ENCODE measurements at places on chromosomes 1 and 21.

DNA sequence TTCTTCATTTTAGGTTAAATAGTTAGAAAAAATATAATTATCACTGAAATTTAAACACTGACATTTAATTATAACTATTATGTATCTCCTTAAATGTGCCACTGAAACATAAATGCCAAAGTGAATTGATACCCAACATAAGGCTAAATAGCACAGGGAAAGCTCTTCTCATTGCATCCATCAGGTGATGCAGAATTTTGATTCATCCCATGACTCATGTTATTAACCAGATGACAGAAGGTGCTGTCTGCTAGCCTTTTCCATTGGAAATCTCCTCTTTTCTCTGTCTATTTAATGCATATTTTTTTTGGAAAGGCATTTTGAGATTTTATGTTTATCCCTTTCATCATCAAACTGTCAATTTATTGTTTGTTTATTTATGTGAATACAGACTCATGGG, 136.8 kb downstream of the KCNK2 start:
- DNase-seq: no peak

- no peak for DNase-seq
Observed at GRCh38 chr1:33402206-33402605, 28.7 kb downstream of the PHC2 start.

DNA sequence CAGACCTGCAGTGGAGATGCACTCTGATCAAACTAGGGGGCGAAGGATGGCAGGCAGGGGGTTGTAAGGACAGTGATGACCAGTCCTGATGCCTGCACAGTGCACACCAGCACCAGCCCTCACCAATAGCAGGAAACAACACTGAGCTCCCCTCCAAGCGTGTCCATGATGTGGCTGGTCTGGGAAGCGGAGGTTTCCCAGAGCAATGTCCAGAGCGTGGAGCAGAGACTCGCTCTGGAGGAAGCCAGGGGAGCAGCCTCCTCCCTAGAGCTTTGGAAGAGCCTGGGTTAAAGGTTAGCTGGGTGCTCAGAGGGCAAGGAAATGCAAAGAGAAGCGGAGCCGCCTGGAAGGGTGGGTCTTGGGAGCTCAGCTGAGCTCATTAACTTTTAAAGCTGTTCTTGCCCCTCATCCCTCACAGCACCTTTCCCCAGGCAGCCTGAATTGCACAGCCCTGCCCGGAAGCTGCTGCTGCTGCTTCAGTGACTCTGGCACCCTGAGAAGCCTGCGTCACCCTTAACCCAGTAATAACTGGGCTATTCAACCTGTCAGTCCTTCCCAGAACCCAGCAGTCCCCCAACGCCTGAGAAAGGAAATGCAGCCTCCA, 162.2 kb upstream of the RAB4A start:
- DNase-seq: no peak

DNA sequence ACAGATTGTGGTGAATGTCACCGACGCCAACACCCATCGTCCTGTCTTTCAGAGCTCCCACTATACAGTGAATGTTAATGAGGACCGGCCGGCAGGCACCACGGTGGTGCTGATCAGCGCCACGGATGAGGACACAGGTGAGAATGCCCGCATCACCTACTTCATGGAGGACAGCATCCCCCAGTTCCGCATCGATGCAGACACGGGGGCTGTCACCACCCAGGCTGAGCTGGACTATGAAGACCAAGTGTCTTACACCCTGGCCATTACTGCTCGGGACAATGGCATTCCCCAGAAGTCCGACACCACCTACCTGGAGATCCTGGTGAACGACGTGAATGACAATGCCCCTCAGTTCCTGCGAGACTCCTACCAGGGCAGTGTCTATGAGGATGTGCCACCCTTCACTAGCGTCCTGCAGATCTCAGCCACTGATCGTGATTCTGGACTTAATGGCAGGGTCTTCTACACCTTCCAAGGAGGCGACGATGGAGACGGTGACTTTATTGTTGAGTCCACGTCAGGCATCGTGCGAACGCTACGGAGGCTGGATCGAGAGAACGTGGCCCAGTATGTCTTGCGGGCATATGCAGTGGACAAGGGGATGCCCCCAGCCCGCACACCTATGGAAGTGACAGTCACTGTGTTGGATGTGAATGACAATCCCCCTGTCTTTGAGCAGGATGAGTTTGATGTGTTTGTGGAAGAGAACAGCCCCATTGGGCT, 3.0 kb downstream of the CELSR2 start:
- no peak for DNase-seq

- DNase-seq: no peak
Observed at GRCh38 chr1:45348966-45349677, 8.9 kb upstream of the MUTYH start.

- no peak for DNase-seq
Observed at GRCh38 chr1:94757931-94758330, 62.2 kb upstream of the SLC44A3 start.

GRCh38 chr1:62437273-62437940, 558 bp downstream of the USP1 start:
- peak; percentile 46 for DNase-seq

DNA sequence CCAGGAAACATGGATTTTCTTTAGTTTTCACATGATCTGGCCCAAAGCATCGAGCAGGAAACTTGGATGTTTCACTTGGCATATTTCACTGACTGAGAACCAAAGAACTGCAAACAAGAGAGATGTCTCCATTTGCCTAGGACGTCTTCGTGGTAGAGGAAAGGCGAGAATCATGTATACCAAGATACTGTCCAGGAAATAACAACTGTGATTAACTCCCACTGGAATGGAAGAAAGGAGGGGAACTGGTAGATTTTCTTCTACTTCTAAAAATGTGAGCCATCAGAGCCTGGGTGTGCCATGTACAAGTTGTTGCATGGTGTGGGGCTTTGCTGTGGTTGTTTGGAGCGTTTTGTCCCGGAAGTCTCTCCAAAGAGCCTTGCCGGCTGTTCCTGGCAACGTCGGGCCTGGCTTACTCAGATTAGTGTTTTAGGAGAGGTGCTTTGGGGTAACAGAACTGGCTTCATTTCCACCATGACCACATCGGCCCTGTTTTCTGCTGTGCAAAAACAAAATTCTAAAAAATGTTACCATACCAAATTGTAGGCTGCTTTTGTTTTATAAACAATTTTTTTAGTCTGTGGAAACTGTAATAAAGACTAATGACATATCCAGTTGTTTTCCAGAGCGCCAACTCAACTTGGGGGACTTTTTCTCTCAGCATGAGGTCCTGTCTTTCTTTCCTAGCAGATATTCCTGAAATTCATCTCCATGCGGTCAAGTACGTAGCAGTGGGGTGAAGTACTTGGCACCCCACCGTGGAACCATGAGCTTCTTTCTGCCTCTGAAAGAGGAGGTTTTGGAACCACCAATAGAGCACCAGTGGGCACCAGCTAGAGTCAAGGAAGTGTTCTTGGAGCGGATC, 118.3 kb downstream of the TM2D1 start:
- no peak for DNase-seq

DNA sequence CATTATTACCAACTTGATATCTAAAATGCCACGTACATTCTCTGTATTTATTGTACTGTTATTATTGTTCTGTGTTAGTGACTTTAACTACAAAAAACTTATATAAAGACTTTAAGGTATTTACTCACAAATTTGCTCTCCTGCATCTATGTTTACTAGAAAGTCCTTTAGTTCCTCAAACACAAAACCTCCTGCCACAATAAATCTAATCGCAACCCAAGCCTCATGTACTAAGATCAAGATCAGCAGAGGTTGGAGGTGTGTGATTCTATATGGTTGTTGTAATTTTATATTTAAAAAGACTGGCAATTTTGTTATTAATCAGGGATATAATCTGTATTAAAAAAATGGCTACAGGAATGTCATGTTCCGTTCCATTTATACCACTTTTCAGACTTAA, 68.6 kb downstream of the VAV3 start:
- no peak for DNase-seq

GRCh38 chr1:226126824-226127569, 59.5 kb downstream of the ACBD3 start:
- no peak for DNase-seq

DNA sequence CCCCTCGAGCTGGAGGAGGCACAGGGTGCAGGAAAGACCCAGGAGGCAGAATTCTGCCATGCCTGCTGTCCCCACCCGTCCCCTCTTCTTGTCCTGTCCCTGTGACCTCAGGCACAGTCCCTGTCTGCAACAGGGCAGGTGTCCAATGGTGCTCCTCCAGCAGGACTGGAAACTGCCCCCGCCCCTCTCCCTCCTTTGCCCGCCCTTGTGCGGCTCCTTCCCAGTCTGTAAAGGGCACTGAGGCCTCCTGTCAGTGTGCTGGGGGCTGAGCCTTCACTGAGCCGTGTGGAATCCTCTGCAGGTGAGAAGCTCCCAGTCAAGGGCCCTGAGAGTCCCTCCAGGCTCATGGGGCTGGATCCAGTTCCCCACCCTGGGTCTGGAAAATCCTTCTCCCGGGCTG, 28.9 kb downstream of the PRDM16 start:
- DNase-seq: no peak

GRCh38 chr1:170583186-170583585, 51.2 kb downstream of the GORAB start:
- no peak for DNase-seq

DNA sequence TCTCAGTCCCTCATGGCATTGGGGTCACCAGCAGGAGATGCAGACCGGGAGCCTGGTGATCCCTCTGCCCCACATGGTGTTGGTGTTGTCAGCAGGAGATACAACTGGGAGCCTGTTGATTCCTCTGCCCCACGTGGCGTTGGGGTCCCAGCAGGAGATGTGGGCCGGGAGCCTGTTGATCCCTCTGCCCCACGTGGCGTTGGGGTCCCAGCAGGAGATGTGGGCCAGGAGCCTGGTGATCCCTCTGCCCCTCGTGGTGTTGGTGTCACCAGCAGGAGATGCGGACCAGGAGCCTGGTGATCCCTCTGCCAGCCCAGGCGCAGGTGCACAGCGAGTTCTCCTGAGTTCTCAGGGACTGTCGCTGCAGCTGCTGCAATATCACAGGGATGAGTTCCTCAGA, 229.6 kb upstream of the C1orf174 start:
- no peak for DNase-seq

GRCh38 chr1:50667272-50667671, 244.0 kb upstream of the DMRTA2 start:
- no peak for DNase-seq

GRCh38 chr1:228212966-228213844, 5.4 kb downstream of the OBSCN start:
- peak; percentile 92 for DNase-seq

DNA sequence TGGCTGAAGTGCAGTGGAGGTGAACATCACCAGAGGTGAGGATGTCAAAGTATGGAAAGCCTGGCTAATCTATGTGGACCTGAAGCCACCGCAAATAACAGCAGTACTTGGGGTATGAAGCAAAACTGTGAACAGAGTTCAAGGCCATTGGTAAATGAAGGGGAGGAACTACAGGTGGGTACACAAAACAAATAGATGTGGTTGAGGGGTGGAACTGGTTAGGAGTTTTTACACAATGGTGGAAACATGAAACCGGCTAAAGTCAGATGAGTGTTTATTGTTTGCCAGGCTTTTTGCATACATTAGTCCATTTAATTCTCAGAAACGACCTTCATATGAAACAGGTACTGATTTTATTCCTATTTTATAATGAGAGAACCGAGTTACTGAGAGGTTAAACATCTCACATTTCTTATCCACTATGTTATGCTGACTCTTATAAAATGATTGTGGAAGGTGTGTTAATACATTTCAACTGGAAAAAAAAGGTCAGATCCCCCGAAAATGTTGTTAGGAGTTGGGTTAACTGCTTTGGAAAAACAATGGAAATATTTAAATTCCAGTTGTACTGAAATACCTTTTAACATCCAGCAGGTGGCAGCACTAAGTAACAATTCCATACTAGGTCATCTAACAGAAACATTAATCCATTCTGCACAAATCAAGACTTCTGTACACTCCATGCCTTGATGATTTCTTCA, 44.3 kb upstream of the GTF2B start:
- DNase-seq: peak; percentile 41

GRCh38 chr1:227357927-227358302, 39.6 kb upstream of the CDC42BPA start:
- DNase-seq: no peak

DNA sequence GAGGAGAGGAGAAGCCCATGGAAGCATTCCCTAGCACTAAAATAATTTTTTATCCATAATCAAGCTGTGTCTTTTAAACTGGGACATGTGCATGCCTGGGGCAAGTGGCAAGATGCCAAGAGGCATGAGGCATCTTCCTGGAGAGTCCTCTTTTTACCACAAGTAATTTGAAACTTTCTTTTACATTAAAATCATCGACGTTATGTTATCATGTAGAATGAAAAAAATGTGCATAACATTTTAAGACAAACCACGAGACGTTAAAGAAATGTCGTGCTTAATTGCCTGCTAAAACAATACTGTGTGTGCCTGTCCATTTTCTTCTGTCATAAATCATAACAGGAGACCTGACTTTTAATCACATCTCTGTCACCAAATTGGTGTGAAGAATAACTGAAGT, 1.5 kb downstream of the STYXL2 start:
- DNase-seq: no peak
